Activated T-helper 2 cell treated with anti-CD3 and anti-CD28 coated beads, Interferon-gamma antibody, Interleukin-2, Interleukin-4, amounts not matched to agents 10 μg/mL and 5 μg/mL and 100 μg/mL, durations not matched to agents 14 hours and 24 hours and 36 hours (primary cell): ENCODE measurements at places on chromosomes 1 and 21. TPM values are rescaled to one million over a fixed set of nuclear protein-coding genes. Genes with fewer than 3 reads are reported as not detected.

- H3K27me3 ChIP-seq, result no peaks in the 10 kb centered on the region
- H3K4me1 ChIP-seq, result peaks cover 41% of the 10 kb centered on the region
- H3K27ac ChIP-seq, result no peak overlapping the region
- no peak for DNase-seq
- no peak overlapping the region for H3K4me3 ChIP-seq
These were observed 477.5 kb downstream of the PTPRU start for GRCh38 chr1:29713857-29714256.

GRCh38 chr1:85603086-85603880 lies 22.7 kb downstream of the CCN1 start:
- no peaks in the 10 kb centered on the region for H3K27me3 ChIP-seq
- no peak overlapping the region for H3K4me3 ChIP-seq
- no peaks in the 10 kb centered on the region for H3K36me3 ChIP-seq
- no peaks in the 10 kb centered on the region for H3K4me1 ChIP-seq

DNA sequence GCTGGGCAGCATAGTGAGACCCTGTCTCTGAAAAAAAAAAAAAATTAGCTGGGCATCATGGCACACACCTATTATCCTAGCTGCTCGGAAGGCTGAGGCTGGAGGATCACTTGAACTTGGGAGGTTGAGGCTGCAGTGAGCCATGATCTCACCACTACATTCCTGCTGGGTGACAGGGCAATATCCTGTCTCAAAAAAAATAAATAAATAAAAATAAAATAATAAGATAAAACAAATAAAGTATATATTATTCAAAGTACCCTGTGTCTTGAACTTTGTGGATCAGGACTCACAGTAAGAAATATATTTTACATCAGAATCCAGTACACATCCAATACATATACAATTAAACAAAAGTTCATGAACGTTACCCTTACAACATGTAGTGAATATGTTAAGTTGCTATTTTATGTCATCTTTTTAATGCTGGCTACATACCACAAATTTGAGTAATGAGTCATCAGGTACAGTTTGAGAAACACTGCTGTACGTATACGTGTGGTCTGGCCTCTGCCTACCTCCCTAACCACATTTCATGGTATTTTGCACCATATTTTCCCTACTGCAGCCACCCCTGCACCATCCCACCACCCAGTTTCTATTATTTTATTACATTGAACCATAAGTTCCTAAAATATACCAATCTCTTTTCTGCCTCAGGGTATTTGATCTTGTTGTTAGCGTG lies 4.4 kb downstream of the NME7 start:
- peak; percentile 34 for DNase-seq
- peak overlapping the region; percentile 32 for H3K4me3 ChIP-seq
- H3K4me1 ChIP-seq, result peaks cover 28% of the 10 kb centered on the region
- peaks cover 16% of the 10 kb centered on the region for H3K36me3 ChIP-seq
- H3K27me3 ChIP-seq, result no peaks in the 10 kb centered on the region
- H3K27ac ChIP-seq, result peak overlapping the region; percentile 61

Gene PLA2G2D
- 0.09 TPM in 1 of 2 replicates, not detected in the other for total RNA-seq

DNA sequence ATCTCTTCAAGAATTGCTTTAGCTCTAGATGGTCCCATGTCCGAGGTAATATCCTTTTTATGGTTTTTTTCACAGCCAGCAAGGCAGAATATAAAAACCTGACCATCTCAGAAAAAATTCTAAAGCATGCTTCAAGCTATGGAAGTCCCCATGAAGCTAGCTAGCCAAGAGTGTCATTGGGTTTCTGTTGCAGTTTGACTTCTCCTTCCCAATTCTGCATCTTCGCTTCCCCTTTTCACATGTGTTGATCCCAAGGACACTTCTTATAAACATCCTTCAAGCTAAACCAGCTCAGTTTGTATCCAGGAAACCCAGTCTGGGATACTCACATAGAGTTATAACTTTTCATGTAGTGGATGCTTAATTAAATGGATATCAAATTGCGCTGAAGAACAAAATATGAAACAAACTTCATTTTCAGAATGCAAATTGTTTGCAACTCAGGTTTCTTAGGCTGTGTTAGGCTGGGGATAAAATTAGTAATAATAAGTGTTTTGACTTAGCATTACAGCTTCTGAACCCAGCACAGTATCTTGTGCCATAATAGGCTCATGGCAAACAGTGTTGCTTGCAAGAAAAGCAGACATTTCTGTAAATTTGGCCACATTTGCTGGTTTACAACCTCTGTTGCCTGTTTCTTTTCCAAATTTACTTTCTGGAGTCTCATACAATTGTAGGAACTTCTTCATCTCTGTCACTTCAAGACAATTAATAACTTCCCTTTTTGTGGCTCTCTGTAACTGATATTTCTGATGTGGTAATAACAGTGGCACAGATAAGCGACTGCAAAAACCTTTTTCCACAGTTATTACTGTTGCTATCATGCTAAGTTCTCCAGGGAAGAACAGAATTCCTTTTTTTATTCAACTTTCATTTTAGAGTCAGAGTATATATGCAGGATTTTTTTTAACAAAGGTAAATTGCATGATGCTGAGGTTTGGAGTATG lies 53.2 kb downstream of the NCAM2 start:
- no peaks in the 10 kb centered on the region for H3K36me3 ChIP-seq
- H3K27me3 ChIP-seq, result no peaks in the 10 kb centered on the region
- H3K4me1 ChIP-seq, result no peaks in the 10 kb centered on the region
- DNase-seq, result no peak

DNA sequence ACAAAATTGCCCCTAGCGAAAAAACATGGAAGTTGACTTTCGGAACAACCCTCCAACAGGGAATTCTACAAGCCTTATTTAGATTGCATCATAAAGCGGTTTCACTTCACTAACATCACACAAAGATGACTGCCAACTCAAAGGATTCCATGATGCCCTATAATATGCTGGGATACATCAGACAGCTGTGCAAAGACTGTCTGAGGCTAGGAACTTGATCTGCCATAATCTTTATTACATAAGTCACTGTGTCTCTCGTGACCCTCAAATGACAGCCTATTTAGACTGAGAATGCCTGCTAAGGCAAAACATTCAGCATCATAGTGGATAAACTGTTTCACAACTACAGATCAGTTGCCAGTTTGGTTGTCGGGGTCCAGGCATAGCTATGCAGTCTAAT lies 23.8 kb downstream of the FH start:
- DNase-seq, result no peak
- no peak overlapping the region for H3K4me3 ChIP-seq
- H3K27me3 ChIP-seq, result no peaks in the 10 kb centered on the region
- H3K4me1 ChIP-seq, result no peaks in the 10 kb centered on the region

Gene HENMT1
- total RNA-seq, result 16.5 and 17.7 TPM in 2 replicates

GRCh38 chr1:160907976-160908375 lies 23.0 kb upstream of the ITLN1 start:
- no peak for DNase-seq
- H3K4me3 ChIP-seq, result no peak overlapping the region
- H3K36me3 ChIP-seq, result no peaks in the 10 kb centered on the region
- H3K27ac ChIP-seq, result no peak overlapping the region
- H3K4me1 ChIP-seq, result no peaks in the 10 kb centered on the region

DNA sequence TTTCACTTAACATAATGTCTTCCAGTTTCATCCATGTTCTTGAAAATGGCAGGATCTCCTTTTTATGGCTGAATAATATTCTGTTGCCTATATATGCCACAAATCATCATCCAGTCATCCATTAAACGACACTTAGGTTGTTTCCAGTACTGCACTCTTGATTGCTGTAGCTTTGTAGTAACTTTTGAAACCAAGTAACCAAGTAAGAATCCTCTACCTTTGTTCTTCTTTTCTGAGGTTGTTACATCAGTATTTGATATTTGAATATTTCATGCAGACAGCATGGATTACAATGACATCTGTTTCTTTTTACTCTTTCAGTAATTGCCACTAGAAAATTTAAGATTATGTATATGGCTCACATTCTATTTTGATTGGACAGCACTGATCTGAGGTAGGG lies 22.1 kb upstream of the PRDM2 start:
- no peak for DNase-seq
- H3K27me3 ChIP-seq, result peaks cover 33% of the 10 kb centered on the region
- H3K4me1 ChIP-seq, result no peaks in the 10 kb centered on the region
- no peaks in the 10 kb centered on the region for H3K36me3 ChIP-seq
- H3K4me3 ChIP-seq, result no peak overlapping the region
